ENCODE measurements at places on chromosomes 13 and 19.
A peak's percentile ranks its signal among the peaks of the same experiment; 100 is the strongest.

- no peak for DNase-seq
Measured at GRCh38 chr19:19914596-19914995, 13.8 kb downstream of the ZNF93 start.

GRCh38 chr19:45900738-45901431 is 1.5 kb downstream of the MYPOP start:
- no peak for DNase-seq

- DNase-seq: no peak
Measured at GRCh38 chr19:45664575-45664974, 3.4 kb upstream of the GIPR start.

DNA sequence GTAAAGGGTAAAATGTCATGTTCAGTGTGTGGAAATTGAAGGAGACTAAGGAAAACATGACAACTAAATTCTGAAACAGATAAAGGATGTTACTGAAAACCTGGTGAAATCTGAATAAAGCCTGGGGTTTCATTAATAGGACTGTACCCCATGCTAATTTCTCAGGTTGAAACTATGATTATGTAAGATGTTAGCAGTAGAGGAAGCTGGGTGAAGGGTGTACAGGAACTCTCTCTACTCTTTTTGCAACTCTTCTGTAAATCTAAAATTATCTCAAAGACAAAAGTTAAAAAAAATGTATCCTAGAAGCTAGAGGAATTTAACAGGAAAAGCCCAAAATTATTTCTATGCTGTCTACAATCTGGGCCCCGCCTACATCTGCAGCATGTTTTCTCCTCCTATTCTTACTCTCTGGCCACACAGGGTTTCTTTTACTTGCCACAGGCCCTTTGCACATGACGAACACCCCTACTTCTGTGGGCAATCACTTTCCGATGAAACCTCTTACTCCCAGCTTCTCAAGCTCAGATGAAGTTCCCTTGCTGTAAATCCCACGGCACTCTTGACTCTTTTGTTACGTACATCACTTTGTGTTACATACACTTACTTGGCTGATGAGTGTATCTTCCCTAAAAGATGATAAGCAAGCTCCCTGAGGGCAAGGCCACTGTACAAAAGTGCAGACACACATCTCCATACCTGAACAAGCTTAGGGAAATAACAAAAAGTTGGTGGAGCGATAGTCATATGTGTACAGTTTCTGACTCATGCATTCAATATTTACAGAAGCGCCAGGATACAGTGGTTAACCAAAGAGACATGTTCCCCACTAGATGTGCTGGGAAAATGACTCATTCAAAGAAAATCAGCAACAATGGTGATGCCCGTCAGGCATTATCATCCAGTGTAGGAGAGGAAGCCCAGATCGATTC is 32.6 kb downstream of the RUBCNL start:
- no peak for DNase-seq

DNA sequence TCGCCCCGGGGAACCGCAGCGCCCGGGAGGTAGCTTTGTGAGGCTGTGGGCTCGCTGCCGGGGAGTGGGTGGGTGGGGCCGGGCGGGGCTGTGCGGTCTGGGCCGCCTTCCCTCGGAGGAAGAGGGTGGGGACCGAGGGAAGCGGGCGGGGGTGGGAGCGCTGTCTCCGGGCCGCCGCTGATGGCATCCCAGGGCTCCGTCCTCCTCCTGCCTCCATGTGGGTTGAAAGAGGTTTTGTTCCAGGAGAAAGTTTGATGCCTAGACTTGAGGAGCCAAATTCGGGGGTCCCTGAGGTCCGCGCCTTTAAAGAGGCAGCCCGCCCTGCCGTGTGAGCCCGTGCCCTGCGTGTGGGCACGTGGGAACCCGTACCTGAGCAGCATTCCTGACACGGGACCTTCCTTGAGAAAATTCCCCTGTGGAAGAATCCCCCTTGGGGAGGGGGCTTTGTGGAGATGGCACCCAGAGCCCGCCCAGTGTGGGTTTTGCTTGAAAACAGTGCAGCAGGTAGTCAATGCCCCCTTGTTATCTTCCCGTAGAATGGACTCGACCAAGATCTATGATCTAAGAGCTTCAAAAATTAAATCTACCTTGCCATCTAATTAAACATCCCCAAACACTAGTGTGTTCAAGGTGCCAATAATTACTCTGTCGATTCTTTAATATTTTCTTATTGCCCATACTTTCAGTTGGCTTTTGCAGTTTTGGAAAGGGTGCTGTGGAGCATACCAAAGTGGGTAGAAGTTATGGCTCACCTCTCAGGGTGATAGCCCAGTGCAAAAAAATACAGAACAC is 107.8 kb downstream of the RXFP2 start:
- peak; percentile 1 for DNase-seq

DNA sequence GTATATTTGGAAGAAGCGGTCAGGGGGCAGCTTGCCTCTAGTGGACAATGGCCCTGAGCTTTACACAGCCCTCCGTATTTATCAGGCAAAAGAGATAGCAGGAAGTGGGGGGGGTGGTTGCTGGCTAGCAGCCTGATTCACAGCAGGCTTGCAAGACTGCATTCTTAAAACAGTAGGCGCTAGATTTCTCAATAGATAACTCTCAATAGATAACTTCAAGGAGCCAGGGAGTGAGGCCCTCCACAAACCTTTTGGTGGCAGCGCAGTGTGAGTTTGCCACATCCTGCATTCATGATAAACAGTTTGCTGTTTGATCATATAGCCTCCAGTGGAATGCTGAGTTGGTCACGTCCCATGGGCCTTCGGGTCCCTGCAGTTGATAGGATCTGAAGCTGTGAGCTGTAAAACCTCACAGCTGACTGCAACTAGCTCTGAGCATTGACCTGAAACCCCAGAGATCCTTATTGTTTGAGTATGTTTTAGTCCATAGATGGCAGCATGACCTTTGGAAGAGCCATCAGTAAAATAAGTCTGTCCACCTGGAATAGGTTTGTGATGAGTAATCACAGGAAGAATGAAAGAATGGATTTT is 12.2 kb downstream of the FPR3 start:
- no peak for DNase-seq

DNA sequence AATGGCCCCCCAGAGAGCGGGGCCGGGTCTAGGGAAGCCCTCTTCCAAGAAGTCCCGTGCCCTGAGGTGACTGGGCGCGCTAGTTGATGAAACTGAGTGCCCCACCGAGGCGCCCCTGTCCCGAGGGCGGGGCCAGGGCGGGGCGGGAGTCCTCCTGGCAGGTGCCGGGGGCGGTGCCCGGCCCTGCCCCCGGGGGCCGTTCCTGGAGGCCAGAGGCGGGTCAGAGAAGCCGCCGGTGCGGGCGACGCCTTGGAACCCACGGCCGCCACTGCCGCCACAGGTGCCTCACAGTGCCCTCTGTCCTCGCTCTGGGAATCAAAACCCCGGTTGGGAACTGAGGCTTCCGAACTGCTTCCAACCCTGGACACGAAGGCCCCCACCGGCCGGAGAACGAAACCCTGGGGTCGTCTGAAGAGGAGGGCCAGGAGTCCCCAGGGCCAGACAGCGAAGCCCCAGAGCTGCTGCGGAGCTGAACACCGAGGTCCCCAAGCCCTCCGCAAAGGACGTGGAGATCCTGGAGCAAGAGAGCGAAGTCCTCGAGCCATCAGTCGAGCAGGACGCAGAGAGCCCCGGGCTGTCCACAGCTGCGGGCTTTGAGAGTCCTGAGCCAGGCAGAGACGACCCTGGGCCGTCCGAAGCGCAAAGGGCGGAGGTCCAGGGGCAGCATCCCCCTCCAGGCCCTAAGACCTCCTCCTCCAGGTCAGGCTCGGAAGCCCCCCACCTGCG is at the start of gene MISP3:
Gene MISP3 (plus strand): TSS at position 252 of the 726 bp plus-strand sequence. CDS start 524 bp downstream, outside the sequence.
- no peak for DNase-seq

- DNase-seq: no peak
Measured at GRCh38 chr13:31452525-31452924, 252.8 kb downstream of the B3GLCT start.

GRCh38 chr13:95527955-95528354 is 24.6 kb upstream of the CLDN10 start:
- DNase-seq: no peak

- DNase-seq: no peak
Measured at GRCh38 chr19:42271861-42272534, 2.9 kb downstream of the CIC start.

DNA sequence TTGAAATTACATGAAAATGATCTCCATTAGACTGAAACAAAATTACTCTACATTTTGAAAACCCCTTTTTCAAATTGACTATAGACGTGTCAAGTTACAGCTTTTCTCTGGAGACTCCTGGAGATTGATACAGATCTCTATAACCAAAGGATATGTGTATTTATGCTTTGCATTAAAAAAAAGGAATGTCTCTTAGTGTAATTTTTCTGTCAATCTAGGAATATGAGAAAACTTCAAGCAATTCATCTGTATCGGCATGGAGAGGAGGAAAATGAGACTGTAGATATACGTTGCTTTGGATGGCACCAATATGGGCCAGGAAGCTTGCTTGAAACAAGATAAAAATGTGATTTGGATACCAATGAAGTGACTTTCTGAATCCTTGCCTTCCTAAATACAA is 286.6 kb downstream of the PCDH9 start:
- no peak for DNase-seq

GRCh38 chr19:49333811-49334288 is 1.4 kb upstream of the CD37 start:
- DNase-seq: peak; percentile 51

GRCh38 chr19:593505-593904 is 3.8 kb downstream of the HCN2 start:
- no peak for DNase-seq

DNA sequence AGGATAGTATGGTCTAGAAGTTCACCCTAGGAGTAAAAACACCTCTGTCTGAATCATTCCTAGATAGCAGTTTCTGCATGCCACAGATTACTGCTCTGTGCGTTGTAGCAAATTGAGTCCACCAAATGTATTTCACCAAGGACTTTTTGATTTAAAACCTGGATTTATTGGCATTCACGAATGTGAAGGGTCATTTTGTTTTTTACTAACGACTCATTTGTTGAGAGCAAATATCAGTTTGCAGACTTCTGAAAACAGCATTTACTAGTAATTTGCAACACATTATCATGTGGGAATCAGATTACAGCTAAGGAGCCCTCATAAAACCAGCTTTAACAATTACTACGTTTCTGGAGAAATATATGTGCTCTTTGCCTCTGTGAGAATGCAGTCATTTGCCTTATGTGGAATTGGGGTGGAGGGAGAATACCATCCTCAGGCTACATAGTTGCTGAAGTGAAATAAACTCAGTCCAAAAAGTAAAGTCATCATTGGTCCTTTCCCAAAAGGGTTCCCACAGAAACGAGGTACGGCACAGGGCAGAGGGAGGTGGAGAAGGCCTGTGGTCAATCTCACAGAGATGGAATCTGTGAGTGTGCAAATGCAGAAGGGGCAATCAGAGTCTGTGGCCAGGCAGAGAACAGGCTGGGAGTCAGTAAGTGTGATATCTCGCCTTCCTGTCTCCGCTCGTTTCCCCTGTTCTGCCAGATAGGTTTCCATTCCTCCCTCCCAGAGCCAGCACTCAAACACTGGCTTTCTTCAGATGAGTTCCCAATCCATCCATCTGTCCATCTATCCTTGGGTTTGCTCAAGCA is 63.1 kb downstream of the DLEU7 start:
- no peak for DNase-seq

DNA sequence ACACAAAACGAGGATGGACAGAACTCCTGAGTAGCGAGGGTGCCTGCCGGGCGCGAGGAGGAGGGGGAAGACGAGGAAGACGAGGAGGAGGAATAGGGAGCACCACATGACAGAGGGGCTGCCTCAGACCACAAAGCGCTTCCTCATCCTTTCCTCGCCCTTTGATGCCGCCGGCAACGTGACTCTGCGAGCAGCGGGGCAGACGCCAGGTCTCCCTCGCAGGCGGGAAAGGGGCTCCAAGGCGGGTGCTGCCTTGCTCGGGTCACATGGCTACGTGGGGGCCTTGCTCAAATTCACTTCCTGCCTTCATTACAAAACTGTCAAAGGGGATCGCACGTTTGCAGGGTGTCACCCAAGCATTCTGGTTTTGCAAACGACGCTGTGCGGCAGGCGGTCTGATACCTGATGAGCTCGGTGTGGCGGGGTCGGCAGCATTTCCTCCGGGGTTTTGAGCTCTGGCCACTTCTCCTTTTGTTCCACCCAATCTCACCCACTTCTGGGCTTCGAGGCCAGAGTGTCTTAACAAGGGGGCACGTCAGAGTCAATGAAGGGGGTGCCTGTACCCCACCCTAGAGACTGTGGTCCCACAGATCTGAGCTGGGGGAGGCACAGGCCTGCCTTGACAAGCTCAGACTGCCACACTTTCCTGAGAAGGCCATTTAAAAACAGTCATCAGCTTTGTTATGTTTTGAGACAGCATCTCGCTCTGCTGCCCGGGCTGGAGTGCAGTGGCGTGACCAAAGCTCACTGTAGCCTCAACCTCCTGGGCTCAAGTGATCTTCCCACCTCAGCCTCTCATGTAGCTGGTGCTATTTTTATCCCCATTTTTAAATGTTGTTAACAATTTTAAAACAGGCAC is 14.9 kb downstream of the MAP2K2 start:
- peak; percentile 37 for DNase-seq

- no peak for DNase-seq
Measured at GRCh38 chr13:111166882-111167675, 52.0 kb downstream of the ARHGEF7 start.

Measured in activated T-helper 9 cell treated with anti-CD3 and anti-CD28 coated beads, Interleukin-2, amount 50 U/mL, for 16 hours (primary cell).